Hepatocyte (in vitro differentiated cells): ENCODE measurements at places on chromosomes 7 and 10.

DNA sequence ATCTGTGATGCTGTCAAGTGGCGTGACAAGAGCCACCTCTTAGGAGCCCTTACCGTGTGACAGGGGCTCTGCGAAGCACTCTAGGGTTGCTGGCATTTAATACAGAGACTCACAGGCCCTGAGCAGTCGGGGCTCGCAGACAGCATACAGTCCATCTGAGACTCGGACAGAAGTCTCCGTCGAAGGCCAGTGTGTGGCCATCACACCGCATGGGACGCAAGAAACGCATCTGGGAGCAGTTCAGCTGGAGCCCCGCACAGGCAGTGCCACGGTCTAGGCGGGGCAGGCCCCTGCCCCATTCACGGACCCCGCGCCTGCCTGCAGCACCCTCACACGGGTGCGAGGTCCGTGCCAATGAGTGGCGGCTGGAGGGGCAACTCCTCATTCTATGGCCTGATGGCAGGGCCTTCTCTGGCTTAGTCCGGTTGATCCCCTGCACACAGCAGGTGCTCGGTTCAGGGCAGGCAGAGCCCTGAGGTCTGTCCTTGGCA is 33.6 kb downstream of the IQCE start:
- DNase-seq, result no peak

- DNase-seq, result no peak
These were observed 4.4 kb downstream of the ZP3 start for GRCh38 chr7:76428868-76429805.

GRCh38 chr7:110142939-110143526 is 947.9 kb upstream of the LRRN3 start:
- DNase-seq, result no peak

DNA sequence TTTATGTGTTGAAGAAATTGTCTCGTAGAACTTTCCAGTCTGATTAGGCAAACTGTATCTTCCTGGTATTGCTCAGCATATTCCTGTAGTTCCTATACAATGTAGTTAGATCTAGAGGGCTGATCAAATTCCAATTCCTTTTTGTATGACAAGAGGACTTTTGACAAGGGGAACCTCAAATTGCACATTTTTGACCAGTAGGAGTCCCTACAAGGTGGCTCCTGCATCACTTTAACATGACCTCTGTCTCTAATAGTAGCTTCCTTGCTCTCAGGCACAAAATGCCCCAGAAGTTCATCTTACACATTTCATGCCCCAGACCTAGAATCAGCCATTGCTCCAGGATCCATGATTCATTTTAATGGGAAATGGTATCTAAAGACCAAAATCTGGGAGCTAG is 18.7 kb downstream of the HERPUD2 start:
- no peak for DNase-seq

DNA sequence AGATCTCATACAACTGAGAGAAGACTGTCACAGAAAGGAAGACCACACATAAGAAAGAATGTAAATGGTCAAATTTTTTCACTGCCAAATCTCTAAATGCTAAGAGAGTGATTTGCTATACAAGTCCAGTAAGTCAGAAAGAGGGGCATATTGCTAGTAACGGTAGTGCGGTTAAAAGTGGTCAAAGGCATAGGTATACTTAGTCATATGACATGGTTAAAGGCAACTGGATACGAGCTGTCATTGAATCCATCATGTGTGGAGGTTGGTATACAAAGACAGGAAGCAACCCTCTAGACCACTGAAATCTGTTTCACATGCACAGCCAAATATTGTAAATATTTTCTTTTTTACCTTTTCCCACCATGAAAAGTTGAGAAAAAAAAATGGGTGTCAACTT is 4.8 kb downstream of the INHBA start:
- DNase-seq, result no peak

GRCh38 chr7:28528899-28529298 is 116.6 kb downstream of the CREB5 start:
- DNase-seq, result no peak

DNA sequence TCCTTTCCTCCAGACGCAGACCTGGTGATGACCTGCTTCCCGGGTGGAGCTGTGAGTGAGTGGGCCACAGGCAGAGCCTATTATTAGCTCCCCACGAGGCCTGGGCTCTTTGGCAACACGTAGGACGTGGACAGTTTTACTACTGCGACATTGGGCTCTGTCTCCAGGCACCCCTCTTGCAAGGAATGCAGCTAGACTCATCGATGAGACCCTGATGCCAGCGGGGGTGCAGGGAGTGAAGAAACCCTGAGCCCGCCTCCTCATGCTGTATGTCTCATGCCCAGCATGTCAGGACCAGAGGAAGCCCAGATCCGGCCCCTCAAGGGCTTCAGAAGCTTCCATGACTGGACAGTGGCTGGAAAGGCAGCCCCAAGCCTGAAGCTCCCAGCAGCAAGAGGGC is 161.9 kb downstream of the TCERG1L start:
- DNase-seq, result no peak

DNA sequence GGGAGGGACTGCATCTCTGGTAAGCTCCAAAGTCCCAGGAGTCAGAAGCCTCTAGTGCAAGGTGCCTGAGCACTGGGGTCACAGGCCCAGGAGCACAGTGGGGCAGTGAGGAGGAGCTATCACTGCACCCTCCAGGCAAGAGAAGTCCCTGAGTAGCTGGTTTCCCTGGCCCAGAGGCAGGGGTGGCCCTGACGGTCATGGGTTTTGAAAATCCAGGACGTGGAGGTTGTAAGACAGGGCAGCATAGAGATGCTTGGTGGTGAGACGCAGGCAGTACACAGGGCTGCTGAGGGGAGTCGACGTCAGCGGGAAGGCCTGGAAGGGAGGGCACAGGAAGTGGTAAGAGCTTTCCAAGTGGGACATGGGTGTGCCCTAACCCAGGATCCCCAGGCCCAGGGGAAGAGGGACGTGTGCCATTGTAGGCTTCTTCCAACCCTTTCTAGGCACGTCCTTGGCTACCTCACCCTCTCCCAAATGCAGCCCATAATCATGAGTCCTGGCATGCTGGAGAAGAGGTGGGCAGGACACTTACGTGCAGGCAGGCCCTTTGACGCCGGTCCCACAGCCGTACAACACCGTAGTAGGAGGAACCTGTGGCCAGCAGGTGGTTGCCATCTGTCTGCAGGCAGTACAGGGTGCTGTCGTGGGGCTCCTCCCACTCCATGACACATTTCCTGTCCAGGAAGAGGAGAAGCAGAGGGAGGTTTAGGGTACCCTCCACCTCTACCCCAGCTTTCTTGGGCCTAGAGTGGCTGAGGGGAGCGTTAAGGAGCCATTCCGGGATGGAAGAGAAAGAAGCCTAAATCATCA is 23.2 kb downstream of the DPCD start:
- no peak for DNase-seq

DNA sequence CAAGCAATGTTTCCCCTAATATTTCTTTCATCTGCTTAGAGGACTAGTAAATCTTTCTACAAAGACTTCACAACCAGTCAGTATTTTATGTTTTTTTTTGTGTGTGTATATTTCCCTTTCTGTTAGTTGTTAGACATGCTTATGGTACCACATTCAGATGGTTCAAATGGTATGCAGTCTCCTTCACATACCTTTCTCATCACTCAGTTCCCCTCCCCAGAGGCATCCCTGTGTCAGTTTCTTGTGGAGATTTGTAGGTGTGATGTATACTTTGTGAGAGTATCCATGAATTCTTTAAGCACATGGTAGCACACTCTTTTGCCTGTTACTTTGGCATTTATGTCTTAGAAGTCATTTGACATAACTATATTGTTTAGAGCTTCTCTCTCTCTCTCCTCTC is 4.4 kb downstream of the ZNF485 start:
- DNase-seq, result no peak
